ENCODE measurements at places on chromosomes 3 and 15.

GRCh38 chr3:114060906-114061655, 4.5 kb downstream of the QTRT2 start:
- DNase-seq = no peak

DNA sequence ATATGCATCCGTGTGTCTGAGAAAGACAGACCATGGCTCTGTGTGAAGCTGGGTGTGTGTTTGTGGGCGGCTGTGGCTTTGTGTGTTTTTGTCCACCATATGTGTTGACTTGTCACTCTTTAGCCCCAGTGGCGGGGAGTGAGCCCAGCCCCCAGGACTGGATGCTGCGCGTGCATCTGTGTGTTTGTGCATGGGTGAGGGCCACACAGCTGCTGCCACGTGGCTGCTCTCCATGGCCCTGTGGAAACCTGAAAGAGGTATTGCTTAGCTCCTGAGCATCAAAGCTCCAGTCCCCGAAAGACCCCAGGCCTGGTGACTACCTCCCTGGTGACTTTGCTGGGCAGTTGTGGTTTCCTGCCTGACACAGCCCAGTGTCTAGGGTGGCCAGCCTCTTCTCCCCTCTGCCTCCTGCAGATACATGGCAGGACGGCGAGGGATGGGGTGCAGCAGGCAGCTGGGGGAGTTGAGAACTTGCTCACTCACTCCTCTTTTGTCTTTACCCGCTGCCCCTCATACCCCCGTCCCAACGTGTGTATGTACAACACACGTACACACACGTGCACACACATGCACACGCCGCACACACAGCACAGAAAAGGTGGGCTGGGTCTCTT, 6.5 kb downstream of the EPHB3 start:
- DNase-seq = no peak

DNA sequence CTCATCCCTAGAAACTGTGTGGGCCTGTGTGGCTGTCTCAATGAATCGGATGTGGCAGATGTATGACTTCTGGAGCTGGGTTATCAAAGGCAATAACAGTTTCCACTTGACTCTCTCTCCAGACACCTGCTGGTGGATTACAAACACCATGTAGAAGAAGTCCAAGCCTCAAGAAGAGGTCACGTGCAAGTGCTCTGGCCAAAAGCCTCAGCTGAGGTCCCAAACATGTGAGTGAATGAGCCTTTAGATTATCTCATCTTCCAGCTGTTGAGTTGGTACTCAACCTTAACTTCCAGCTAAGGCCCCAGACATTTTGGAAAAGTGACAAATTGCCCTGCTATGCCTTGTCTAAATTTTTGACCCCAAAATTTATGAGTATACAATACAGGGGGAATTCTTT, 42.7 kb upstream of the IL12A start:
- DNase-seq = no peak

DNA sequence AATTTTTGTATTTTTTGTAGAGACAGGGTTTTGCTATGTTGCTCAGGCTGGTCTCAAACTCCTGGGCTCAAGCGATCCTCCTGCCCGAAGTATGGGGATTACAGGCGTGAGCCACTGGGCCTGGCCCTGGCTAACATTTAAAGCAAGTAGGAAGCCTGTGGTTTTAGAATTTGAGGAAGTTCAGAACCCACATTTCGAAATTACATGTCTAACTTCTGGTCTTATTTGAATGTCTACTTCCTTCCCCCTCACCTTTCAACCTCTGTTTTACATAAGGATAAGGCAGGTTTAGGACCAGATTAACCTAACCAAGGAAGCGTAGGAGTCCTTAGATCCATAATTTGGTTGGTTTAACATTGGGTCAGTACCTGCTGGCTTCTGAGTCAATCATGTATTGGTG, 120.5 kb upstream of the PROK2 start:
- DNase-seq = no peak
